ENCODE measurements at places on chromosomes 7 and 10.

DNA sequence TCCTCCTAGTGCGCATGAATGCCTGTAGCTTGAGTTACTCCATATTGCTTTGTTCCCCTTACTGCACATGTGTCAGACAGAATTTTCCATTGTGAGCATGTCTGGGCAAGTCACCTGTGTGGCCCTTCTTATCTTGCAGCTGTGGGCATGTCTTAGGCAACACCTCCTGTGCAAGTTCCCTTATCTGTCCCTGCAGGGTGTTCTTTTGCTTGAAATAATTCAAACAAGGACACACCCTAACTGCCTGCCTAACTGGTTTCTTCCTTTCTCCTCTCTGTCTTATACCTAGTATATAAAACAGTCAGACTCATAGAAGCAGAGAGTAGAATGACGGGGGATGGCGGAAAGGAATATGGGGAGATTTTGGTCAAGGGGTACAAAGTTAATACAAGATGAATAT is 421.1 kb upstream of the SORCS1 start:
- DNase-seq: no peak

GRCh38 chr7:150753826-150754603 is 16.8 kb downstream of the GIMAP5 start:
- DNase-seq: no peak

GRCh38 chr7:44184206-44184872 is 4.9 kb downstream of the GCK start:
- no peak for DNase-seq

GRCh38 chr7:99618726-99619125 is 2.0 kb downstream of the ZSCAN25 start:
- DNase-seq: no peak

DNA sequence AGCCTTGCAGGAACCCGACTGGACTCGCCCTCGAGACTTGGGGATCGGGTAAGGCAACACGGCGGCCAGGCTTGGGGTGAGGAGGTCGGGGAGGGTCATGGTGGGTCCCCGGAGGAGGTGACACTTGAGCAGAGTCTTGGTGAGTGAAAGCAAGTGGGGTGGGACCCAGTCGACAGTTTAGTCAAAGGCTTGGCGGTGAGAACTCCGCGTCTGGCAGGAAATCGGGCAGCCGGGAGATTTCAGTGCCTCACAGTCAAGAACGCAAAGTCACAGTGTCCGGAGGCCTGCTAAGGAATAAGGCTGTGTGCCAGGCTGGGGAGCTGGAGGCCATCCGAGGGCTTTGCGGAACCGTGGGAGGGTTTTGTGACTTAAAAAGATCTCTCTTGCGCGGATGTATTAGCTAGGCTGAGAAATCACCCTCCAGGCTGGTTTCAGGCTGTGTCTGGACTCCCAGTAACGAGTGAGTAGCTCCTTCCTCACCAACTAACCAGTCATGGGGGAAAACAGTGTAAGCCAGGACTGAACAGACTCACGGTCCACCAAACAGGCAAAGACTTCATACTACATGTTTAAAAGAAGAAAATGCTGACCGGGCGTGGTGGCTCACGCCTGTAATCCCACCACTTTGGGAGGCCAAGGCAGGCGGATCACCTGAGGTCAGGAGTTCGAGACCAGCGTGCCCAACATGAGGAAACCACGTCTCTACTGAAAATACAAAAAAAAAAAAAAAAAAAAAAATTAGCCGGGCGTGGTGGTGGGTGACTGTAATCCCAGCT is 613 bp downstream of the AP5Z1 start:
- no peak for DNase-seq

DNA sequence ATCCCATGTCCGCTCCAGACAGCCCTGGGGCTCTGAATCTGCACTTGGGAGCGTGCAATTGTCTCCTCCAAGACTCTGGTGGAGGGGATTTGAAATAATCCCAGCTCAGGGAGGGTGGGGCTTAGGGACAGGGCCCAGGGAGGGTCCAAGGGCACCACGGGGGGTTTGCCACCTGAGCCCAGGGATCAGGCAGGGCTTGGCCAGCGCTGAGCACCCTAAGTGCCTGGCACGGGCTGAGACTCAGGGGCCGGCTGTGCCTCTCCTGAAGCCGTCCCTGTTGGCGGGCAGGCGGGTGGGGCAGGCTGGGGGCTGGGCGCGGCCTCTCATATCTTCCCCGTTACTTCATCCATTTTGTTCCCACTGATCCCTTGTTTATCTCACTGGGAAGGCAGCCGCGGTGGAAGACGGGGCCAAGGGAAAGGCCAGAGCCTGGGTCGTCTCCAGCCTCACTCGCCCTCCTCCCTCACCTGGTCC is 41.8 kb upstream of the ELN start:
- no peak for DNase-seq

- DNase-seq: no peak
These were observed 152.3 kb downstream of the MAD1L1 start for GRCh38 chr7:2080477-2080876.

DNA sequence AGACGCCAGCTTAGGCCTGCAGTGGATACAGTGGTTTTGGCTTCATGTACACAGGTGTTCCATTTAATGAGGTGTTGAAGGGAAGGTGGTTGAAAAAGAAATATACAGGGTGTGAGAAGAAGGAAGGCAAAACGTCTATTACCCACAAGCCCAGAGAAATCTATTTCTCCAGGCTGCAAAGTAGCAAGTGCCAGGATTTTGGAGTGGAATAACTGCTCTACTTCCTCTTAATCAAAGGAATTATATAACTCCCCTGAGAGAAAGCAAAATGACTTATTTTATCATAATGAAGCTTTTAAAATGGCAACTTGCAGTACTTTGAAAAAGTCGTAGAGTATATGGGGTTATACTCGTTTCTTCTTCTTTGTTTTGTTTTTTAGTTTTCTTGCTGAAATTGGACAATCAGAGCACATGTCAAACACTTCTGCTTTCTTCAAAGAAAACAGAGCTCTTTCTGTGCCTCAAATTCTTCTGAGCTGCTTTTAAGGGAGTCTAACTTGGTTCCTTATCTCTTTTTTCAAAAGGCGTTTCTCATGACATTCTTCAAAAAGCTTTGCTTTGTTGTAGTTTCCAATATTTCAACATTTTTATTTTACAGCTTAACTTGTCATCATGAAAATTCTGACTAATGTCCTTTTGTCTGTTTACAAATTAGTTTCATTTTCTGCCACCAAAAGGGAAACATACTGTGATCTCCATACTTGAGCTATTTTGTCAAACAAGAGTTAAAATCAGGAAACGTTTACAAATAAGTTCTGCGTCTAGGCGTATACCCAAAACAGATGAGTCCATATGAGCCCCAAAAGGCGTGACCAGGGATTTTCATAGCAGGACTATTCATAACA is 289.7 kb downstream of the FRMD4A start:
- no peak for DNase-seq

GRCh38 chr7:138961159-138961558 is 20.0 kb downstream of the KIAA1549 start:
- no peak for DNase-seq

DNA sequence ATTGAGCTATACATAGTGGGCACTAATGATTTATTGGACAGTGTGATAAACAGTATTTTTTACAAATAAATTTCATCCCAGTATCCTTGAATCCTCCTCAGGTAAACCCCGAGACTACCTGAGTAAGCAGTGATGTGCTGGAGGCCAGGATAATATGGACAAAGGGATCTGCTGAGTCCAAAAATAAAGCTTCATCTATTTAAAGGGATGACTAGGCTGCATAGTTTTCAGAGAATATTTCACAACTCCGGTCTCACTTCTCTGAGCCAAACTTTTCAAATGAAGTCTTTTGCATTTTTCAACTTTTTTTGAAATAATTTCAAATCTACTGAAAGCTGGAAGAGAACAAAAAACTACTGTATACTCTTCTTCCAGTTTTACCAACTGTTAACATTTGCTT is 2.5 kb downstream of the ACTR3B start:
- DNase-seq: no peak

- no peak for DNase-seq
These were observed 137.5 kb downstream of the IMMP2L start for GRCh38 chr7:111424768-111425167.
